ENCODE measurements at places on chromosomes 4 and X.
A peak's percentile ranks its signal among the peaks of the same experiment; 100 is the strongest.

- peaks cover 9% of the 10 kb centered on the region for H3K4me1 ChIP-seq
- H3K4me3 ChIP-seq, result no peak overlapping the region
These were observed 5.7 kb downstream of the ZNF185 start for GRCh38 chrX:152903589-152903988.

DNA sequence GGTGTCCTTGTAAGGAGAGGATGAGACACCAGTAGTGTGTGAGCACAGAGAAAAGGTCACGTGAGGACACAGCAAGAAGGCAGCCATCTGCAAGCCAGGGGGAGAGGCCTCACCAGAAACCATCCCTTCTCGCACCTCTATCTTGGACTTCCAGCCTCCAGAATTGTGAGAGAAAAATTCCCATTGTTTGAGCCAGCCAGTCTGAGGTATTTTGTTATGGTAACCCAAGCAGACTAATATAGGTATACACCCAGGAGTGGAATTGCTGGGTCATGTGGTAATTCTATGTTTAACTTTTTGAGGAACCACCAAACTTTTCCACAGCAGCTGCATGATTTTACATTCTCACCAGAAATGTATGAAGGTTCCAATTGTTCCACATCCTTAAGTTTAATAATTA lies 25.6 kb downstream of the ZDHHC9 start:
- no peaks in the 10 kb centered on the region for H3K36me3 ChIP-seq
- no peaks in the 10 kb centered on the region for H3K27me3 ChIP-seq
- H3K4me3 ChIP-seq, result no peak overlapping the region

DNA sequence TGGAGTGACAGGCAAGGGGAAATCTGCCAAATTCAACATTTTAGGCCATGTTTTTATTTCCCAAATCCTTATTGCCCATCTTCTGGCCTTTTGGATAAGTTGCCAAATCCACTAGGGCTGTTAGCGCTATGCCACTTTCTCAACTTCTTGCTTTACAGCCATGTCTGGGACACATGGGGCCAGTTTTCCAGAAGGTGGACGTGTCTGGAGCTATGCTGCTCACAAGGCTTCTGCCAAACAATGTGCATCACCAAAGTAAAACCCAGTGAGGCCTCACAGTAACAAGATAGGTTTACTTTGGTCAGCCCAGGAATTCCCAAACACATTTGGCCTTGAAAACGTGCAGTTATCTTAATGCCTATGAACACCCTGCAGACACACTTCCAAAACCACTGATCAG lies 142.9 kb downstream of the MID1 start:
- H3K27ac ChIP-seq, result no peak overlapping the region
- no peaks in the 10 kb centered on the region for H3K36me3 ChIP-seq
- no peaks in the 10 kb centered on the region for H3K27me3 ChIP-seq
- H3K4me1 ChIP-seq, result peaks cover 18% of the 10 kb centered on the region
- no peak overlapping the region for H3K4me3 ChIP-seq
- no peak for DNase-seq

DNA sequence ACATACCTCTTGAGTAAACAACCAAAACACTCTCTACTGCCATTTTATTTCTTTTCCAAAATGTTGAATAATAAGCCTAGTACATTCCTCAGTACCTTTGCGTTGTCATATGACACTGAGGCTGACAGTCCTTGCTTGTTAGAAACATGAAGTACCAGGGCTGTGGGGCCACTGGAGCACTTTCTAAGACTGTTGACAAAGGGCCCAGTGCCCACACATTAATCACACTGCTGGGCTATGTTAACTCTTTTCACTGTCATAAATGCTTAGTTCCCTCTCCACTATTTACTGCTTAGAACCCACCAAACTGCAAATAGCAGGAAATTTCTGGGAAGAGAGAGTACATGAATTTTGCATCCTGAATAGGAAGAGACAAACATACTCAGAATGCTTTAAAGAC lies 57.1 kb downstream of the FAM47B start:
- H3K4me1 ChIP-seq, result no peaks in the 10 kb centered on the region
- no peaks in the 10 kb centered on the region for H3K27me3 ChIP-seq
- H3K27ac ChIP-seq, result no peak overlapping the region
- H3K36me3 ChIP-seq, result no peaks in the 10 kb centered on the region
- no peak overlapping the region for H3K4me3 ChIP-seq

DNA sequence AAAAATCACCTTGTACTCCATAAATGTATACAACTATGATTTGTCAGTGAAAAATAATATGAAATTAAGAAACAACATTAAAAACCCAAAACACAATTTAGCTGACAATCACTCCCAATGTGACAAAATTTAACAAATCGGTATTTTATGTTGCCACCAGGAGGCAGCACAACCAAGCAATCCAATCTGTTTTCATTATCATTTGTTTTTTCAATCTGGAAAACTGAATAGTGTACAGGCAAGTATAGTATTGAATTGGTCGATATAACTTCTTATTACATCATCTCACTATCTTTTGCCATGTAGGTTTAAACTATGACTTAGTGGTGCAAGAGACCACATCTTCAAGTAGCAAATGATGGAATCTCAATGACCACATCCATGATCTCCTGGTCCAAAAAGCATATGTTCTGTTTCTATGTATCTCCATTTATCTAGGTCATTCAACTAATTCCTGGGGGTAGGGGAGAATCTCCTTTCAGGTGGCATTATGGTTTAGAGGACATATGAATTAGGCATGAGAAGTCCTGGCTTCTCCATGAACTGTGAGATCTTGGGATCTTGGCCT lies 112.9 kb upstream of the AGA start:
- no peaks in the 10 kb centered on the region for H3K36me3 ChIP-seq
- no peaks in the 10 kb centered on the region for H3K4me1 ChIP-seq
- H3K4me3 ChIP-seq, result no peak overlapping the region

- no peaks in the 10 kb centered on the region for H3K27me3 ChIP-seq
- no peaks in the 10 kb centered on the region for H3K36me3 ChIP-seq
- no peak for DNase-seq
- no peak overlapping the region for H3K27ac ChIP-seq
- no peaks in the 10 kb centered on the region for H3K4me1 ChIP-seq
These were observed 429.2 kb downstream of the GPAT3 start for GRCh38 chr4:83964996-83965541.

- peaks cover 13% of the 10 kb centered on the region for H3K4me1 ChIP-seq
- peak overlapping the region; percentile 6 for H3K27ac ChIP-seq
- no peak for DNase-seq
- no peak overlapping the region for H3K4me3 ChIP-seq
- H3K36me3 ChIP-seq, result no peaks in the 10 kb centered on the region
- no peaks in the 10 kb centered on the region for H3K27me3 ChIP-seq
These were observed 24.4 kb upstream of the PLK4 start for GRCh38 chr4:127856196-127856812.

DNA sequence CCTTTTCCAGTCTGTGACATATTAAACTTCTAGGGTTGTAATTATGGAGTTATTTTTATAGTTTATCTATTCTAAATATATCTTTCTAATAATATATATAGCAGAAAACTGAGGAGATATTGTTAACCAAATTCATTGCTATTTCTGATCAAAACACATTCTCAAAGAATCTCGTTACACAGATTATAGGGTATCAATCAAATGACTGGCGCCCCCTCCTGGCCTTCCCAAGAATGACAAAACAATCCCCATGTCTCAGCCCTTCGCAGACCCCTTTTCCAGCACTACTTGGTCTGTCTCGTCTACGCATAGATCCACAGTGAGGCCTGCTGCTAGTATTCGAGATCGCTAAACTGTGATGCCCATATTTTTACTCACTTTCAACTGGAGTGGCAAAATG lies 209.3 kb downstream of the GPC3 start:
- DNase-seq, result peak; percentile 19
- H3K36me3 ChIP-seq, result no peaks in the 10 kb centered on the region
- H3K4me3 ChIP-seq, result no peak overlapping the region
- H3K27ac ChIP-seq, result no peak overlapping the region
- no peaks in the 10 kb centered on the region for H3K27me3 ChIP-seq
- H3K4me1 ChIP-seq, result no peaks in the 10 kb centered on the region

- no peak for DNase-seq
- no peaks in the 10 kb centered on the region for H3K36me3 ChIP-seq
- H3K27ac ChIP-seq, result no peak overlapping the region
- H3K4me1 ChIP-seq, result peaks cover 52% of the 10 kb centered on the region
These were observed 123.4 kb downstream of the IRF2 start for GRCh38 chr4:184350964-184351363.

- DNase-seq, result no peak
- H3K27me3 ChIP-seq, result no peaks in the 10 kb centered on the region
- H3K4me3 ChIP-seq, result no peak overlapping the region
- H3K36me3 ChIP-seq, result no peaks in the 10 kb centered on the region
- no peak overlapping the region for H3K27ac ChIP-seq
- H3K4me1 ChIP-seq, result peaks cover 33% of the 10 kb centered on the region
These were observed 97.5 kb downstream of the NPNT start for GRCh38 chr4:105992641-105993305.

DNA sequence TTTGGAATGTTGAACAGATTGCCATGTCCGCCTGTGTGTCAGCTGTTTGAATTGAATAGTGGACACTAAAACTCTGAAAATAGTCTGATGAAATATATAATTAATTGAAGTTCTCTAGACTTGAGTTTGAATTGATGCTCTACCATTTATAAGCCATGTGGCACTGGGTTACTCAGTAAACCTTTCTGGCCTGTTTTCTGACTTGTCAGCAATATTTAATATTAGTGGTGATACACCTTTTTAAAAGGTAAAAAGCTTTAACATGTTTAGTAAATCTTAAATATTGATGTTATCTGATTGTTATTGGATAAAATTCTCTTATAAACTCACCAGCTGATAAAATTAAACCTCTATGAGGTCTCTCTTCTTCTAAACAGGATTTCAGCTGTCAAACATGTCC lies 695.4 kb upstream of the HS3ST1 start:
- no peaks in the 10 kb centered on the region for H3K27me3 ChIP-seq
- peaks cover 11% of the 10 kb centered on the region for H3K4me1 ChIP-seq
- H3K4me3 ChIP-seq, result no peak overlapping the region
- H3K36me3 ChIP-seq, result no peaks in the 10 kb centered on the region
- no peak for DNase-seq

DNA sequence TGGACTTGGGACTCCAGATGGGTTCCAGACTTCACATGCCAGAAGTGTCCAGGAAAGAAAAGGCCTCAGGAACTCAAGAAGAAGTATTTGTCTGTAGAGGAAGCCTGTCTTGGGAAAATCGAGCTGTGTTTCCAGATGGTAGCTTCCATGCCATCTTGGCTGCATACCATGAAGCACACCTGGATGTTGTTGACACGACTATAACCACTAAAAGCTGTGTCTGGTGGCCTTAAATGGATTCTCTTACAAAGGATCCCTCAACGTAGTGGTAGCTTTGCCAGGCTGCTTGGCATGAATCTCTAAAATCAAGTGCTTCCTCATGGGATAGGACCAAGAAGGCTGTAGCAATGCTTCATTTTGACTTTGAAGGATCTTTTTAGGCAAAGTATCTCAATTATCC lies 313.4 kb upstream of the BOD1L1 start:
- H3K36me3 ChIP-seq, result no peaks in the 10 kb centered on the region
- H3K27ac ChIP-seq, result no peak overlapping the region
- no peak for DNase-seq
- no peak overlapping the region for H3K4me3 ChIP-seq
- no peaks in the 10 kb centered on the region for H3K27me3 ChIP-seq
- peaks cover 3% of the 10 kb centered on the region for H3K4me1 ChIP-seq

DNA sequence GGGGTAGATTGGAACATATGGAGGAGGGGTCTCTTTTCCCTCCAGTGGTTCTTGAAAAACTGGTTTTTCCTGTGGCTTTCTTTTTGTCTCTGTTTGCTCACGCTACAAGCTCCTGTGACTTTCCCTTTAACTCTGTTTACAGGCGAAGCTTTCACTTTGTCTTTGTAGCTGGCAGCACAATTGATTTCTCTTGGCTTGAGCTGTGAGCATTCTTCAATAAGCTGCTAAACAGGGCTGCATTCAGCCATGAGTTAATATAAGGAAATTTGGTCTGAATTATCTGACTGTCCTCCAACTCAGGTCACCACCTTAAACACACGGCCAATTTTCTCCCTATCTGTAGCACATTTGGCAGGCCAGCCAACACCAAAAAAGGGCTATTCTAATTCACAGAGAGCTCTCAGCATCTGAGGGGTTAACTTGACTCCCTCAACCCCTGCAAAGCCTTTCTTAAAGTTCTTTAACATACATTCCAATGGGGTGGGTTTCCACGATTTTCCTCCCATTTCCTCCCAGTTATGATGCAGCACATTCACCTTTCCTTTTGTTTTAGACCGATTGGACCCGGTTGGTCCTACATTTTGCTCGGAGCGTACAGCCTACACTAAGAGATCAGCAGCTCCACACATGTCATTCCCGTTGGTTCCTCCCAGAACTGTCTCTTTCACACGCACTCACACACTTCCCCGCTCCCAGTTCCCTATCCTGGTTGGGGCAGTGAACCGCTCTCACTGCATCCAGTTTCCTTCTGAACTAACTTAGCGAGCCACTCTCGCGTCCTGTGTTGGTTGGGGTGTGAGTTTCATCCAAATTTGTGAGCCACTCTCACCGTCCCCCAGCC lies 45.4 kb downstream of the UGT2A3 start:
- H3K27me3 ChIP-seq, result no peaks in the 10 kb centered on the region
- no peaks in the 10 kb centered on the region for H3K36me3 ChIP-seq
- peak overlapping the region; percentile 12 for H3K4me3 ChIP-seq
- no peak for DNase-seq
- H3K27ac ChIP-seq, result no peak overlapping the region

- H3K4me1 ChIP-seq, result peaks cover 63% of the 10 kb centered on the region
- H3K27me3 ChIP-seq, result no peaks in the 10 kb centered on the region
- no peaks in the 10 kb centered on the region for H3K36me3 ChIP-seq
- DNase-seq, result no peak
- no peak overlapping the region for H3K4me3 ChIP-seq
These were observed 294.1 kb downstream of the ARHGAP10 start for GRCh38 chr4:148025981-148026380.

- H3K27me3 ChIP-seq, result peaks cover 28% of the 10 kb centered on the region
- no peaks in the 10 kb centered on the region for H3K36me3 ChIP-seq
- DNase-seq, result no peak
- no peaks in the 10 kb centered on the region for H3K4me1 ChIP-seq
These were observed 81.9 kb downstream of the STK32B start for GRCh38 chr4:5133201-5133600.

DNA sequence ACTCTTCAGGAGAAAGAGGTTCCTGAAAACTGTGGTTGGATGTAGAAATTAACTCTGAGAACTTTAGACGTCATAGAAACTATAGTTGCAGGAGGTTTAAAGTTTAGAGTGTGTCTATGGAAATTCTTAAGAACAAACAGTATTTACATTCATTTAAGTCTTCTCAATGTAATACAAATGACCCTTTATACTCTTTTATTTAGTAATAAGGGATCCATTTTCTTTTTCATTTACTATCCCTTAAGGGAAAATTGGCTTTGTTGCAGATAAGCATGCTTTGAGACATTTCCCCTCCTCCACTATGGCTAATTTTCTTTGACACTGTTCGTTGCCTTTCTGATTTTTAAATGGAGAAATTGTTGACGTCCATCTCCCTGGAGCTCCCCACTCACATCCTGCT lies 96.4 kb downstream of the POLA1 start:
- H3K27ac ChIP-seq, result no peak overlapping the region
- H3K27me3 ChIP-seq, result no peaks in the 10 kb centered on the region
- H3K36me3 ChIP-seq, result no peaks in the 10 kb centered on the region
- no peak overlapping the region for H3K4me3 ChIP-seq
- no peak for DNase-seq
- H3K4me1 ChIP-seq, result no peaks in the 10 kb centered on the region
